ENCODE measurements at places on chromosomes 2 and 18.
A peak's percentile ranks its signal among the peaks of the same experiment; 100 is the strongest.

- DNase-seq: no peak
Measured at GRCh38 chr2:458425-458815, 170.5 kb upstream of the ALKAL2 start.

DNA sequence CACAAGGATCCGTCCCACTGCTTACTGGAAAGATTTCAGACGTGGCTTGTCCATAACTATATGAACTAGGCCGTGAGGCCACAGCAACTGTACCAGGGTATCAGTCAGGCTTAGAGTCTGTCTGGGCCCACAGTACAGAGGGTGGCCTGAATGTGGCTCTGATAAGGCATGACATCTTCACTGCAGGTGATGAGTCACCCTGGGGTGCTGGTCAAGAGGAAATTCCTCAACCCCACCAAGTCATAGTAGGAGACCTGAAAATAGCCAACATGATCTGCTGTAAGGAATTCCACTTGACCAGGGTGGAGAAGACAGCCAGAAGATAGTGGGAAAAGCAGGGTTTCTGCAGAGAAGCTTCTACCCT, 107.7 kb downstream of the INHBB start:
- DNase-seq: peak; percentile 53

DNA sequence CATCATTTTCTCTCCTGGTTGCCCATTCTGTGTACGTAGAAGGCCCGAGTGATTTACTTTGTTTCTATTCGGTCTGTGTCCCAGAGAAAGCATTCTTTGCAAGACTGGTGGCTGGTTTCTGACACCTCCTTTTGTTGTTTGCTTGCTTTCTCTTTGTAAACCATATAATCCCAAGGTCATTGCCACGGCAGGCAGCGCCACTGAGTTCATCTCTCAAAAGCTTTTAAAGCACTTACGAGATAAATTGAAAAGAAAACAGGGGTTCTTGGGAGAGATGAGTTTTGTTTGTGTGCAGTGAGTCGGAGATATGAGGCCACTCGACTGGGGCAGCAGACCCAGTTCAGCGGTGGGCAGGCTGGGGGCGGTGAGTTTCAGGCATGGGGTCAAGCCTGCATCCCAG, 137.6 kb downstream of the NCK2 start:
- no peak for DNase-seq

GRCh38 chr2:67234440-67234839, 162.7 kb upstream of the ETAA1 start:
- peak; percentile 53 for DNase-seq
